Spinal cord (tissue), 10 donors: ENCODE measurements at places on chromosomes 7 and 10. TPM values are rescaled to one million over a fixed set of nuclear protein-coding genes. Genes with fewer than 3 reads are reported as not detected.

GRCh38 chr10:129849452-129849750 lies 114.7 kb downstream of the EBF3 start:
- no peak for DNase-seq

- DNase-seq, result no peak
These were observed 49.8 kb downstream of the PODXL start for GRCh38 chr7:131506597-131506996.

- DNase-seq, result no peak
These were observed 84.2 kb downstream of the CACNA2D1 start for GRCh38 chr7:82359426-82359825.

- peak; percentile 92 for DNase-seq
These were observed 46.1 kb upstream of the SLF2 start for GRCh38 chr10:100866575-100867098.

GRCh38 chr7:936386-937054 lies 18.0 kb downstream of the ADAP1 start:
- DNase-seq, result no peak

DNA sequence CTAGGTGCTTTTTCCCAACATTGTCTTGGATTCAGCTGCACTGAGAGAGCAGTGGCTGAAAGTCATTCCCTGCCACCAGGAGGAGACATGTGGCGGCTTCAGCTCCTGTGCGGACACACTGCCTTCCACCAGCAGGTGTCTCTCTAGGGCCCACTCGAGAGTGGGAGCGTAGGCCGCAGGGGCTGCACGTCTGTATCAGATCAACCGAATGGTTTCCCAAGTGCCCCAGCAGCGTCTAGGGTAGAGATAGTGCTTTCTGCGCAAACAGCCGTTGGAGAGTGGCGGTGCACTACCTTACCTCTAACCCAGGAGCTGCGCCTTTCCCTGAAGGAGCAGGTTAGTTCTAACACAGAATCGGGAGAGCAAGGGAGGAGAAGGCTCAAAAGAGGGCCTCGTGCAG lies 31.7 kb downstream of the PAPOLB start:
- DNase-seq, result no peak

- peak; percentile 89 for DNase-seq
These were observed 447.4 kb downstream of the XPNPEP1 start for GRCh38 chr10:109475711-109476421.

DNA sequence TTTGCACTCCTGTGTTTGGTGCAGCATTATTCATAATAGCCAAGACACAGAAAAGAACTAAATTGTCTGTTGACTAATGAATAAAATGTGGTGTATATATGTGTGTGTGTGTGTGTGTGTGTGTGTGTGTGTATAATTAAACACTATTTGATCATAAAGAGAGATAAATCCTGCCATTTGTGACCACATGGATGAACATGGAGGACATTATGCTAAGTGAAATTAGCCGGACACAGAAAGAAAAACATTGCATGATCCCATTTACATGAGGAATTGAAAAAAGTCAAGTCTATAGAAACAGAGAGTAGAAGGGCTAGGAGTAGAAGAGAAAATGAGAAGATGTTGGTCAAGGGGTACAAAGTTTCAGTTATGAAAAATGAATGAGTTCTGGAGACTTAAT lies 85.9 kb downstream of the ANK3 start:
- DNase-seq, result no peak

- DNase-seq, result no peak
These were observed 5.4 kb downstream of the LRWD1 start for GRCh38 chr7:102469972-102470825.

DNA sequence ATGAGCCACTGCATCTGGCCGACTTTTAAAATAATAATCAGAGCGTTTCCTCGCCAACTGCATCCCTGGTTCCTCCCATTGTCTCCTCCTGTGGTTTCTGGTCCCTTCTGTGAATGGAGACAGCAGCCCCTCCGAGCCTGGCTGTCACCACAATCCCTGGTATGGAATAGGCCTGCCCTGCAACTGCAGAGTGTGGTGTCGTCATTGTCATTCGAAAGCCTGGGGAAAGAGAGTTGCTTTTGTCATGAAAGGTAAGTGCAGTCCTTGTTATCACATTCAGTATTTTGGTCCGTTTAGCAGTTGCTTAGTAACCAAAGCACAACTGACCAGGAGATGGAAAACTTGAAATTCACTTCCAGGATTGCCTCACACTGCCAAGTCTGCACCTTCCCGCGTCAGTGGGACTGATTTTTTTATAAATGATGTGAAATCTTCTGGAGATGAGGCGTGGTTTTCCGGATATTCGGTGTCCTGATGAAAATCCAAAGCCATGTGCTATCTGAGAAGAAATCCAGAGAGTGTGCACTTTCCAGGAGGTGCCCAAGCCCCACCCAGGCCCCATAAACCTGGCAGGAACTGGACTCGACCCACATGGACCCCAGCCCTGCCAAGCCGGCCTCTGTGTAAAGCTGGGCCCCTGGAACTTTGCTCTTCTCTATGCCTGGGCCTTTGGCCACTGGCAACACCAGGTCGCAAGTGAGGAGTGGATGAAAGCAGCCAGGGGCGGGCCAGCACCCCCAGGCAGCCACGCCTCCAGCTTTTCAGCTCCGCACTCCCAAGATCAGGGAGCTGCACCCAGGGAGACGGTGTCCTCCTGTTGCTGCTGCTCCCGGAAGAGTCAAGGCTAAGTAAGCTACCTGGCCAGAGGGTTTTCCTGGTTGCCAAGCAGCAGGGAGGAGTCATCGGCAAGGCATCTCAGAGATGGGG lies 133.7 kb upstream of the SH2B2 start:
- peak; percentile 75 for DNase-seq

- DNase-seq, result no peak
These were observed 49.0 kb upstream of the EN2 start for GRCh38 chr7:155408651-155409586.

- no peak for DNase-seq
These were observed 8.6 kb downstream of the TBATA start for GRCh38 chr10:70776455-70777005.

Gene NRAP
- polyA plus RNA-seq, result 0.10 TPM

Gene VIPR2
- polyA plus RNA-seq, result 6.8 TPM

Gene PNLIPRP3
- polyA plus RNA-seq, result not detected

Gene SLC13A1
- 0.15 TPM for polyA plus RNA-seq

Gene SPDYE11
- polyA plus RNA-seq, result 0.36 TPM

Gene LRRC17
- polyA plus RNA-seq, result 67.6 TPM

Gene ENTPD1
- 23.6 TPM for polyA plus RNA-seq

Gene ZNF365
- polyA plus RNA-seq, result 23.0 TPM
